ENCODE measurements at places on chromosomes 4 and X.

- DNase-seq: no peak
Observed at GRCh38 chrX:66203114-66203513, 39.1 kb downstream of the HEPH start.

- no peak for DNase-seq
Observed at GRCh38 chrX:66162331-66162822, 1.7 kb upstream of the HEPH start.

DNA sequence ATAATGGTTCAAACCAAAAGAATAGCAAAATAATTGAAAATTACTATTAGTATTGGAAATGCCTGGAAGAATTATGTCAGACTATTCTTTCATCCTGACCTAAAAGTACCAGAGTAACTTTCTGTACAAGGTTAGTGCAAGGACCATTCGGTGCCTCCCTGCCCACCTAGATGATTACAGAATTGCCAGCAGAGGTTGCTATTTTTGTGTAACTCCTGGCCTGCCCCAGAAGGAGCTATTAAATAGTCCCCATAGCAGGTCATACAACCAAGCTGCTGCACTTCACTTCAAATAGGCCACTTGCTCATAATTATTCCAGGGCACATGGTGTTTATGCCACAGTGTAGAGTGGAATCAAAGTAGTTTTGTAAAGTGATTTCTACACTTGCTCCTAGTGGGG is 831.1 kb upstream of the PABPC4L start:
- no peak for DNase-seq

- DNase-seq: no peak
Observed at GRCh38 chr4:172379834-172380233, 566.6 kb downstream of the GALNTL6 start.

DNA sequence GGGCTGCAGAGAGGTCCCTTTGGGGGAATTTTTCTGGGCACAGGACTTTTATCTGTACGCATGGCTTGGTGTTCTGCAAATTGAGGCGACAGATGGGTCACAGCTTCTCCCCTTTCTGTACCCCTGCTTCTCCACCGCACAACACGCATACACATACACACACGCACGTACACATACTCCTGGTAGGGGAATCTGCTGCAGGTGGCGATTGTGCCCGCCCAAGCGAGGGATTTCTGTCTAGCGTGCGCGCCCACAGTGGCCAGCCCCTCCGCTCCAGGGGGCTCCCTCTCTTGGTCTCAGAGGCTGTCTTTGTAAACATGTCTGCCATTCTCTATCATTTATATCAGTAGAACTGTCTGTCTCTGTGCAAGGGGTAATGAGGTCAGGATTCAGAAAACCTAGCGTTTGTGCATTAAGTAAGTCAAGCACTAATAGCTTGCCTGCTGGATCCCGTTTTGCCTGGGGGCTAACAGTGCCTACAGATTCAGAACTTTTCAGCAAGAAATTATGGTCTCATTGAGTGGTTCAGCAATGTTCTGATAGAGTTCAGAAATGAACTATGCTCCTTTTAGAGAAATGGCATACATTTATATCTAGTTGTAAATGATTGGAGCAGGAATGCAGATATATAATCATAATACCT is 2.2 kb downstream of the GRID2 start:
- DNase-seq: no peak

GRCh38 chrX:24619647-24620046 is 27.5 kb downstream of the PCYT1B start:
- no peak for DNase-seq
